PC-9 (cell line): ENCODE measurements at places on chromosomes 12 and 14.

DNA sequence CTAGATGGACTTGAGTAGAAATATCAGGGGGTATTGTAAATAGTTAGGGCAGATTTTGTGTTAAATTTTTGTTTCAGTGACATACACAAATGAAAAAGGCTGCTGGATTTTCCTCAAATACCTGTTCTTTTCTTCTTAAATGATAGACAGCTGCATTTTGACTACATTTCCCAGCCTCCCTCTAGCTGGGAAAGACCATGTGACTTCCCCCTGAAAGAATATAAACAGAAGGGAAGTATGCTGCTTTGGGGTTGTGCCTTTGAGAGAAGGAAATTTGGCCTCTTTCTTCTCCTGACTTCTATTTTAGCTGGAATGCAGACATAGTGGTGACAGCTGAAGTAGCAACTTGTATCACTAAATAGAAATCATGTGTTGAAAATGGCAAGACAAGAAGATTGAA, 476.1 kb upstream of the SYT1 start:
- DNase-seq = no peak

DNA sequence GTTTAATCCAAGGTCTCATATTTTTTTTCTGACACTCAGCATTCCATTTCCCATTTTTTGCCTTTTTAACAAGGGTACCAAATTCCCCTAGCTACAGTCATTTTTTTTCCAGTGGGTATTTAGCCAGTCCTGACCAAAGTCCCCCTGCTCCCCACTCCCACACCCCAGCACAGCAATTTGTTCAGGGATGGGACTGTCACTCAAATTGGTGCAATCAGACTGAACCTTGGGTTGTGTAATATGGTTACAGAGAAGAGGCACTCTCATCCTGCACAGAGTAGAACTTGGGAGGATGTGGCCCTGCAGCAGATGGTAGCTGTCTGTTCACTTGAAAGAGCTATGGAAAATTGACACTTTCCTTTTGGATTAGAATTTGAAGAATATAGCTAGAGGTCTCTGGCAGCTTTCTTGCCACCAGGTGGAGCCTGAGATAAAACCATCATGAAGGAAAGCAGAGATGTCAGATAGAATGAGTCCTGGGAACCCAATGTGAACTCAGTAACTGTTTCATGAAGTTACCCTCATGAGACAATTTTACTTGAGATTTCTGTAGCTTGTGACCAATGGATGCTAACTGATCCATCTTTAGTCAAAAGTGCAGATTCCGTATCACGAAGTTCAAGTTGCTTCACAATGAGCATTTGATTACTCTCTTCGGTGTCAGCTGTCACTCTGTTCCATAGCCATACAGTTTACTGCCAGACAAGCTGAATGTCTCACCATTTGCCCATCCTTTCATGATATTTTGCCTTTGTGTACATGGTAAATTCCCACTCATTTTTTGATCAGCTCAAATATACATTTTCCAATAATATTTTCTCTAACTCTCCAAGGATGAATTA, 394.0 kb upstream of the SYT1 start:
- DNase-seq = no peak

DNA sequence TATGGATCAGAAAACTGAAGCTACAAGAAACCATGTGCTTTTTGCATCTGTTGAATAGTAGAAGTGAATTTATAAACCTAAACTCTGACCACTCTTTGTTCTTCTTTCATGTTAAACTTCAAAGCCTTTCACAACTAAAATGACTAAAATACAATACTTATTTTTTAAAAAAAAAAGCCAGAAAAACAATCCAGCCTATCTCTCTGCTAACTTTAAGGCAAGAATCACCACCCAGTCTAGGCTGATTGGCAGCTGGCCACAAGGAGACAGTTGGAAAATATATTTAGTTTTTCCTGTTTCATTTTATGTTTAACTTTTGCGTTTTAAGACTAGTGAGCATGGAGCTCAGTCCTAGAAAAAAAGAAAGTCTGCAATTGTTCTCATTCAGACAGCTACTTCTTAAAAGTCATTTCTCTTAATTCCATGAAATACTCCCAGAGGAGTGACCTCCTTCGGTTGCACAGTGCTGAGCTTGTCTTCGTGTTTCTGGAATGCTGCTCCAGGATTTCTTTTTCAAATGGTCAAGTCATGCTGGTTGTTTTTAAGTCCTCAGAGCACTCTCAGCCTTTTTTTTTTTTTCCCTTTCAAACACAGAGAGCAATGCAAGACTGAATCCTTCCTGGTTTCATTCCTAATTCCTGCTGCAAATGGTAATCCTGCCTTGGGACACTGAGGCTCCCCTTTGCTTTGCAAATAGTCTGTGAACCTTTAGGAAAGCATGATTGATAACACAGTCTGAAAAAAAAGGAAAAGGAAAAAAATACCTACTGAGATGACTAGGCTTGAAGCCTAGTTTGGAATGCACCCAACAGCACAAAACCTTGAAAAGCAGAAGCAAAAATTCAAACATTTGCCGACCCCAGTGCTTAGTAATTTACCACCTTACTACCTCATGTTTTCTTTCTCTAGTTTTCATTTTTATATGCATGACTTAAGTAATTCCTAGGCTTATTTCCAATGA, 233.3 kb upstream of the DAAM1 start:
- DNase-seq = no peak

DNA sequence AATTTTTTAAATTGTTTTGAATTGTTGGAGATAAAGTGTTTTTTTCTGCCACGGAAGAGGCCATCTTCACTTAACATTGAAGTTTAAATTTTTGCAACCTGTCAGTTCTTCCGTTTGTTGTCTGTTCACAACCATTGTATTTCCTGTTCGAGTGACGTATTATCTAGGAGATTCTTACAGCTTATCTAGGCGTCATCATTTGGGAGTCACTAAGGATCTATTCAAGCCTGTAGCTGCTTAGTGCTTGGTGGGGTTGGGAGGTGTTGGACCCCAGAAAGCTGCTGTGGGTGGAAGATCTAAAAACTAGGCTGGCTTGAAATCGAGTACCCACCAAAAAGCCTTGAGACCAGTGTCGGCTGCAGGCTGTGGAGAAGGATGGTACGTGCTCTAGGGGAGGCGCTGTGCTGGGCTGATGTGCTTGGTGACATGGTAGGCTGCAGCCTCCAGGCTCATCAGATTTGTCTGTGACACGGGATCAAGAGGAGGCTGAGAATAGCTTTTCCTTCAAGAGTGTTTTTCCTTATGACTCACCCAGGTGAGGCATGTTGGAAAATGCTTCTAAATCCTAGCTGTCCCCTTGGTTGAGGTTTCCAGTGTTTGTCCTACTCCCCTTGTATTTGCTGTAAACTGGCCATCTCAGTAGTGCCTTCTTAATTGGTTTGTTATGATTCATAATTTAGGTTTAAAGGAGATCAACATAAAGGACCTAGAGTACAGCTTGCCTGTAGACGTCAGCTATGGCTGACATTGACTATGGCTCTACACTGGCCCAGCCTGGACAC, 57.8 kb downstream of the ATG14 start:
- DNase-seq = no peak

- DNase-seq = no peak
Observed at GRCh38 chr12:49705479-49706134, 1.6 kb downstream of the FMNL3 start.

- no peak for DNase-seq
Observed at GRCh38 chr14:53149668-53150316, 3.3 kb downstream of the DDHD1 start.

DNA sequence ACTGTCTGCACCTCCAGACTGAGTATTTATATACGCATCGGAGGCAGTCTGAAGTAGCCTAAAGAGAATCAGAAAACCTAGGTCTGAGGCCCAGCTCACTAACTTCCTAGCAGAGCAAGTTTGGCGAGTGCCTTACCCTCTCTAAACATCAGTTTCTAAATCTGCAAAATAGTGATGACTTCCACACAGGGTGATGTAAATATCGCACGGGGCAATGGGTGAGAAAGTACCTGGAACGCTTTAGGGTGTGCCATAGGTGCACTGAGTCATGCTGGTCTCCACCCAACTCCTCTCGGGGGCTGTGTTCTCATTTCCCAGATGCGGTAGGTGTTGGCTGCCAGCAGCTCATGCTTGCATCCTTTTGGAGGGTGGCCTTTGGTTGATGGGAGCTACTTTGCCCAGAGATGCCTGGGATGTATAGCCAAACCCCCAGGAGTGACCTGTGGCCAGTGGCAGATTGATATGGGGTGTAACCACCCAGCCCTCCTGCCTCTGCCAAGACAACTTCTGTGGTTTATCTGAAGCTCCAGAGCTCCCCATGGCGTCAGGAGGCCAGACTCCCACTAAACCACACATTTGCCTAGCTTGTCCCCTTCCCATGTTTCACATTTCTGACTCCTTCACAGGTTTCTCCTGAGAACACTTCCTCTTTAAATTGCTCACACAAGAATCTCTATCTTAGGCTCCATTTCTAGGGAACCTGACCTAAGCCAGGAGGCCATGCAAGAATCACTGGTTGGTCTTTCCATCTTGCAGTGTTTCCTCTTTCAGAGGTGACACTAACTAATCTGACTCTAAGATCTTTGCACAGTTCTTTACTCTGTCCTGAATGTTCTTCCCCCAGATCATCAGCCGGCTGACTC, 62.0 kb upstream of the TUNAR start:
- no peak for DNase-seq
